ENCODE measurements at places on chromosomes 2 and 18.

DNA sequence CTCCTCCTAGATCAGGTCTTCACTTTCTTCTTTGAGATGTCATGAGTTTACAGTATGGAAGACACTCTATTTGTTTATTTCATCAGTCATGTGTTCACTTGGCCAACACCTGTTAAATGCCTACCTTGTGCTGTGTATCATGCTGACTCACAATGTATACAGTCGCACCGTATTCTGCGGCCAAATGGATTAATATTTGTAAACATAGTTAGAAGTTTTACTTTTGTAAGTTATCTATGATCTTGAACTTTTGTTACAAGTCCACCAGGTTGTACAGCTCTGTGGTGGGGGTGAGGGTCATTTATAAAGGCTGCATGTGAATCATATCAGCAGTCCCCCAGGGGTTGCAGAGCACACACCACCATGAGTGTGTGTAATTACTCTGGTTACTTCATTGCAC, 408.7 kb upstream of the NRP2 start:
- DNase-seq: no peak

DNA sequence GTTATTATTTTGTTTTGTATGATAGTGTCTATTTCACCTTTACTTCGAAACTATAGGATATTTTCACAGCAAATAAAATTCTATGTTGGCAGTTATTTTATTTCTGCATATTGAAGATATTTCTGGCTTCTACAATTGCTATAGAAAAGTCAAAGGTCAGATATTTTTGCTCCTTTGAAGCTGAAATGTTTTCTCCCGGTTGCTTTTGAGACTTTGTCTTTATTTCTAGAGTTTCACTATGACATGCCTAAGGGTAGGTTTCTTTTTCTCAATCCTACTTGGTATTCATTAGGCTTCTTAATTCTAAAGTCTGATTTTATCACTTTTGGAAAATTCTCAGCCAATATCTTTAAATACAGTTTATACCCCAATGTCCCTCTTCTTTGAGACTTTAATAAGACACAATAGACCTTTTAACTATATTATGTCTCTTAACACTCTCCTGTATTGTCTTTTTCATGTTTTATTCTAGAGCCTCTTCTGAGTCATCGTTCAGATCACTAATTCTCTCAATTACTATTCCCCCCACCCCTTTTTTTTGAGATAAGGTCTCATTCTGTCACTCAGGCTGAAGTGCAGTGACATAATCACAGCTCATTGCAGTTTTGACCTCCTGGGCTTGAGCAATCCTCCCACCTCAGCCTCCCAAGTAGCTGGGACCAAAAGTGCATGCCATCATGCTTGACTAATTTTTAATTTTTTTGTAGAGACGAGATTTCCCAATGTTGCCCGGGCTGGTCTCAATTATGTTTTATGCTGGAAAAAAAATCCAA, 50.5 kb downstream of the USP37 start:
- DNase-seq: no peak

GRCh38 chr18:39591649-39592048, 2026.1 kb upstream of the CELF4 start:
- DNase-seq: no peak

GRCh38 chr2:44833171-44834069, 108.1 kb upstream of the SIX3 start:
- DNase-seq: no peak

- no peak for DNase-seq
These were observed 15.0 kb downstream of the GLI2 start for GRCh38 chr2:120750488-120751210.

GRCh38 chr2:145724311-145724898, 1204.5 kb upstream of the ZEB2 start:
- no peak for DNase-seq

GRCh38 chr2:52594026-52594425, 1173.6 kb upstream of the CHAC2 start:
- DNase-seq: no peak

GRCh38 chr2:231364961-231365810, 30.3 kb upstream of the B3GNT7 start:
- no peak for DNase-seq

DNA sequence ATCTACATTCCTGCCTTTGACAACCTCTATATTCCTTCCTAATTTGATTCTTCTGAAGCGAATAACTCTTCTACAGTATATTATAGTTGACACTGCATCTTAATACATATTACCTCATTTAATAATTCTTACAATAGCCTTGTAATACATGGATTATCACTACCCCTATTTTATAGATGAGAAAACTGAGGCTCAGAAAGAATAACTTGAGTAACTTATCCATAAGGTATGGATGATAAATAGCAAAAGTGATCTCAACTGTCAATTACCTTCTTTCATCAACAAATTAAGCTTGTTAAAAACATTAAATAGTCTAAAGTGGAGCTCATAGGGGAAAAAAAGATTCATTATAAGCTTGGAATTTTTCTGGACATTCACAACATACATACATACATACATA, 4.6 kb downstream of the VPS54 start:
- no peak for DNase-seq

- no peak for DNase-seq
These were observed 93.9 kb downstream of the MGAT5 start for GRCh38 chr2:134347756-134348155.

DNA sequence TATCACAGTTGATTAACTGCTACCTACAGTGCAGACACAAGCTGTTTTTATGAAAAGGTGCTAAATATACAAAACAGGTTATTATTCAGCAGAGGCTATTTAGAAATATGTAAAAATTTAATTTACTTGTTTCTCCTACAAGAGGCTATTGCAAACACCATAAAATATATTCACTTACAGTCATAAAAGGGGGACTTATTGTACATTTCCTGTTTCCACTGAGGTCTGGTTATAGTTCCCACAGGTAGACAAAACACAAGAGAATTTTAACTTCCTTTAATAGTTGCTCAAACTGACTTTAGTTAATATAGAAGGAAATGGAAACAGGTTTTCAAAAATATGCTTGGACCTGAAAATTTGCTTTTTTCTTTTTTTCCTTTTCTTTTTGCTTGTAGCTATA, 40.0 kb upstream of the FRZB start:
- no peak for DNase-seq

DNA sequence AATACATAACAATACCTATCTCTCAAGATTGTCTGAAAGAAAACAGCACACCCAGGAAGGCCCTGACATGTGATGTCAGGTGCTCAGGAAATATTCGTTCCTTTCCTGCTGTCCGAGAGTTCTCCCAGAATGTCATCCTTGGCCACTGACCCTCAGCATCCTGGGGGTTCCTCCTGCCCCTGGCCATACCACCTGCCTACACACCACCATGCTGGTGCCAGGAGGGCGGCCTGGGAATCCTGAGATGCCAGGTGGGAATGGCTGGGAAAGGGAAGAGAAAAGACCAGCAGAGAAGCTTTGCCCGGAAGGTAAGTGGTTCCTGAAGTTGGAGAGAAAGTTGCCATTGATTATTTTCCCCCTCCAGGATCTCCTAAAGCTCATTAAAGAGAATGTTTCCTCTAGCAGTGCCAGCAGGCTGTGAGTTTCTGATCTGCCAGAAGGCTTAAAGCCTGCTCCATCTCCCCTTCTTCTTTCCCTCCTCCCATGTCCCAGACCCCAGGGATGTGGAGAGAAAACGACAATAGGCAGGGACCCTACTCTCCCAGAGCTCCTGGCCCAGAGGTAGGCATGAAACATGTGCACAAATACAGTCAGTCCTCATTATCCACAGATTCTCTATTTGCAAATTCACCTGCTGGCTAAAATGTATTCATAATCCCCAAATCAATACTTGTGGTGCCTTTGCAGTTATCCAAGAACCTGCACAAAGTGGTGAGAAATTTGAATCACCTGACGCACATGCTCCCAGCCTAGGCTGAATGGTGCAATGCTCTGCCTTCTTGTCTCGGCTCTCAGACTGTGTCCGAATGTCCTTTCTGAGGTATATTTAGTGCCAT, 147.1 kb upstream of the MYCN start:
- DNase-seq: no peak

DNA sequence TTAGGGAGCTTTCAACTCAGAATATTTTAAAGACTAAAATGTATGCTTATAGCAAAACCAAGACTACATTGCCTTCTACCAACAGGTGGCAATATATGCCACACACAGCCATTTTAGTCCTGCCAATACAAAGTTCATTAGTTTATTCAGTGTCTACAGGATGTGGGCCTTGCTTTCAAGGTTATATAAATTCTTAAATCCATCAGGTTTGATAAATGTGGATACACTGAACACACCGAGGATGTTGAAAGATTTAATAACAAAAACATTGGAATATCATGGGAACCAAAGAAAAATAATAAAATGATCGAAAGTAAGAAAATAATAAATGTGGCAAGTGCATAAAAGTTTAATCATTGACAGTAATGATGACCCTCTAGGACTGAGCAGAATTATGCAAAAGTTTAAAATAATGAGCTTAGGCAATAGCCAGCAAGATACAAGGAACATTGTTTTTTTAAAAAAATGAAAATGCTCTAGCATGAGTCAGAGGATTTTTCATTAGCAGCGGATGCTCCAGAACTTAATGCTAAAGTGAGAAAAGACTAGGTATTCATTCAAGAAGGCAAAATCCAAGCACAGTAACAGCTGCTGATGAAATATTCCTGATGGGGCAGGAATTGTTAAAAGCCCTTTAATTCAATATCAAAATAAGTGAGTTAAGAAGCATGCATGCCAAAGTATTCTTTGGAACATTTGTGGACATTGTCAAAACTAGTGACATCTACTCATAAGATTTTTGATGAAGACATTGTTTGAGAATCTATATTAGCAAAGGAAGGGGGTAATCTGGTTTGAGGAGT, 14.2 kb downstream of the SCN9A start:
- DNase-seq: no peak

- DNase-seq: no peak
These were observed 39.5 kb downstream of the VWC2L start for GRCh38 chr2:214450118-214450894.

- DNase-seq: no peak
These were observed 100.6 kb downstream of the ANTXR1 start for GRCh38 chr2:69113627-69114026.

DNA sequence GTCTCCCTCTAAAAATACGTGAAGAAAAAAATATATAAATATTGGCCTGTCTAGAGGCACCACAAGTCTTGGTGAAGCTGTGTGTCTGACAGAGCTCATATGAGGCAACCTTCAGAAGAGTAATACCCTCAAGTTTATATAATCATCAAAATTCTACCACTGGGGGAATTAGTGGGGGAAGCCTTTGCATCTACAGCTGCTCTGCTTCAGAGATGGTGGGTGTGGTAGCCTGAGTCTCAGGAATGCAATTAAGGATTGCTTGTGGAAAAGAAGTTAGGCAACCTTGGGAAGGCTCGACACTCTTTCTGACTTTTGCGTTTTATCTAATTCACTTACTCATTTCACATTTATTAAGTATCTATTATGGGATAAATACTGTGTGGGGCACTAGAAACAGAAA, 17.4 kb downstream of the TPGS2 start:
- DNase-seq: no peak

- no peak for DNase-seq
These were observed 46.4 kb downstream of the PROC start for GRCh38 chr2:127464470-127465257.

Data from stimulated activated CD8-positive, alpha-beta memory T cell treated with anti-CD3 and anti-CD28 coated beads, Interleukin-15, amount 100 ng/mL, for 48 hours (primary cell).